Caudate nucleus (tissue), 63 donors: ENCODE measurements at places on chromosomes 5 and 9.
A peak's percentile ranks its signal among the peaks of the same experiment; 100 is the strongest.

GRCh38 chr5:58404734-58405133, 55.2 kb downstream of the PLK2 start:
- DNase-seq = no peak

DNA sequence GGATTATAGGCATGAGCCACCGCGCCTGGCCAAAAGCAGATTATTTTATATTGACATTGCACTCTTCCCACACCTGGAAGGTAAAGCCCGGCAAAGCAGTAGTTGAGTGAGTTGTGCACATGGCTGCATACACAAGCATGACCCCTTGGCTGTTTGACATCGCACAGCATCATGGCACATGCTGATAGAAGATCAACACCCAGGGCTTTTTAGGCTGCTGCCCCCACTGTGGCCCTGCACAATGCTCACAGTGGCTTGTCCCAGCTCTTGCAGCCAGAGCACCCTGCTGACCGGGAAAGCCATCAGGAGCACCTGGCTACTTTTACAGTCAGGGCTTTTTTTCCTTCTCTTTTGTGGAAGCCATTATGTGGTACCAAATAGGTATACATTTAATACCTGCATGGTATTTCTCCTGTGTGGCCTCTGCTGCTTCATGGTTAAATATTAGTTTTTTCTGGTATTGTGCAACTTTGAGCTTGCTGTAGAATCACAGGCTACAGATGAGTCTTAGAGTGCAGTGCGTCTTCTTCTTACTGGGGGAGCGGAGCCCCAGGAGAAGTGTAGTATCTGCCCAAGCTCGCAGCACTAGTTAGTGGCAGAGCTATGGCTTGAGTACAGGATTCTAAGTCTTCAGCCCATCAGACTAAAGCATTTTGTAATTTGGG, 264.5 kb downstream of the AOPEP start:
- no peak for DNase-seq

DNA sequence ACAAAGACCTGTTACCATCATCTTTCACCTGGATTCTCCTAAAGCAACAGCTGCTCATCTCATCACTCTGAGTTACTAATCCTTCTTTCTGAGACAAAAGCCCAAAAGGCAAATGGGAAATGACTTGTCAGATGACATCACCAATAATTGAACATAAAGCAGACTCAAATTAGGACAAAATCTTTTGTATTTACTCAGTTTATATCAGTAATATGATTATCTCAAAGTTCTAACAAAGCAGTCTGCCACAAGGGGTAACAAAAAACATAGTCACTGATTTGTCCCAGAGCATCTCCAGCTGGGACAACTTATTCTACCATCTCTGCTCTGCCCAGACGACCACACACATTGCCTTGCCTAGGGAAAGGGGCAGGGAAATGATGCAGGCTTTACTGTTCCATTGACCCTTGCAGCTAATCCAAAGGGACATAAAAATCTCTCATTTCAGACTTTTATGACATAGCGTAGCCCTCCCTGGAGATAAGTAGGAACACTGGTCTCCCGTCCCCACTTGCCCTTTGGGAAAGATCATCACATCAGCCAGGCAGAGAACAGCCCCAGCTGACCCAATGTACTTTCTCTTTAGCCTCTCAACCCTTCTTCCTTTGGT, 249.5 kb upstream of the PTGER4 start:
- no peak for DNase-seq

- no peak for DNase-seq
Observed at GRCh38 chr9:81629440-81629839, 59.9 kb downstream of the TLE1 start.

DNA sequence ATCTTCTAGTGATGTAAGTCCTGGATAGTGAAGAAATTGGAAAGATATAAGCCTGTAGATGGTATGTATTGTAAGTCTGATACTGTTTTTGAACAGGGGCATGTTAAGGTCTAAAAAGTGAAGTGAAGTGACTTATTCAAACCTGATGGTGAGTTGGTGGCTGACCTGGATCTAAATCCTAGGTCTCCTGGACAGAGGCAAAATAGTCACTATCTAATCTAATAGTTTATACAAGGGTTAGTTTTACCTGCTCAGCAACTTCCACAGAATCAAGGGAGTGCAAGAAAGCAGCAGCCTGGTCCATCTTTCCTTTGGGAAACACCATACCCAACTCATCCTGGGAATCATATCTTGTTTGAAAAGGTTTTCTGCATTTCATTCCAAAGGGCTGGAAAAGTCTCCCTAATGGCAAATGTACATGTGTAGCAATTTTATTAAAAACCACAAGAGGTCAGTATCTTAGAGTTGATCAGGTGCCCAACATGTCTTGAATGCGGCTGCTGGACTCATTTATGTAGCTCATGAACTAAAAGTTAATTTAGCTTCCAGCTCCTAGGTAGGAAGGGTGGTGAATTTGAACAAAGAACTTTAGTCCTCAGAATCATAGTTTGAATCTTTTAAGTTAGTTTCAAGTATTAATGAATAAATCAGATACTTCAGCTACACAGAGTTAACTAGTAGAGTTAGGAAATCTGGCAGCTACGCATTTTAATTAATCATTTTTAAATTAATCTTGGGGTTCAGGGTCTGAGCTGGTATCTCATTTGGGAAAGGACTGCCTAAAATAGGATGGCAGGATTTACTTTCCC, 26.0 kb downstream of the SKP2 start:
- no peak for DNase-seq

GRCh38 chr9:85729882-85730281, 11.9 kb downstream of the AGTPBP1 start:
- DNase-seq = no peak

- no peak for DNase-seq
Observed at GRCh38 chr5:97449172-97449571, 266.1 kb upstream of the RIOK2 start.

DNA sequence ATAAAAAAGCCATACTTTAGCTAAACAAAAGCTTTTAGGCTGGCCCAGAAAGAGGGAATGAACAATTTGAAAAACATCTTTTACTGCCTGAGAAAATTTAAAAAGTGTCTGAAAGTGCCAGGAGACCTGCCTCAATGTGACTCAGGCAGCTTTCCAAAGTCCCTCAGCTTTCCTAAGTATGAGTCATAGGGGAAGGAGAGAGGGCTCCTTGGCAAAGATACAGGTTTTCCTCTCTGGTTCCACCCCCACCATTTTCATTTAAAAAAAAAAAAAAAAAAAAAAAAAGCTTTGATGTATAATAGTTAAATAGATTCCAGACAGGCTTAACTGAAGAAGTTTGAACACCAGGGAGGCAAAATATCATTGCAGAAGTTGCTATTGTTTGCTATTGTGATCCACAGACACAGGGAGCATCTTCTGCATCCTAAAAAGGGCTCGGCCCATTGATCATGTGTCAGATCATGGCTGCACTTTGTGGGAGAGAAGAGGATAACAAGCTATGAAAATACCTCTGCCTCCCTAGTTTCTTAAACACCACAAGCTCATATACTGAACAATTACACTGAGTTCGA, 71.5 kb downstream of the MRPS27 start:
- peak; percentile 18 for DNase-seq

DNA sequence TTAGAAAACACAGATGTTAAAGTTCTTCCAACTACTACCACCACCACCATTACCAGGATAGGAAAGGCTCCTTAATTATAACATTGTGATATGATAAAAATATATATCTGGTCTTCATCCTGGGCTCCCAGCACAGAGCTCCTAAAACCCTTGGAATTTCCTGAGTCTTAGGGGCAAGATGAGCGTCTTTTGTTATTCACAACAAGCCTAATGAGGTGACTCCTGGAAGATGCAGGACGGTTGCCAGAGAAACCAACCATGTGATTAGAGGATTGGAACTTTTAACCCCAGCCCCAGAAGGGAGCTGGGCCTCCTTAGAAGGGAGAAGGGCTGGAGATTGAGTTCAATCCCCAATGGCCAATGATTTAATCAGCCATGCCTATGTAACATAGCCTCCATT, 148.0 kb upstream of the ADRA1B start:
- DNase-seq = no peak

DNA sequence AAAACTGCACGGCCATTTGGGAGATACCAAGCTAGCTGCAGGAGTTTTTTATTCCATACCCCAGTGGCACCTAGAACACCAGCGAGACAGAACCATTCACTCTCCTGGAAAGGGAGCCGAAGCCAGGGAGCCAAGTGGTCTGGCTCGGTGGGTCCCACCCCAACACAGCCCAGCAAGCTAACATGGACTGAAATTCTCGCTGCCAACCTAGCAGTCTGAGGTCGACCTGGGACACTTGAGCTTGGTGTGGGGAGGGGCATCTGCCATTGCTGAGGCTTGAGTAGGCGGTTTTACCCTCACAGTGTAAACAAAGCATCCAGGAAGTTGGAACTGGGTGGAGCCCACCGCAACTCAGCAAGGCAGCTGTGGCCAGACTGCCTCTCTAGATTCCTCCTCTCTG, 108.9 kb upstream of the CHD1 start:
- no peak for DNase-seq

DNA sequence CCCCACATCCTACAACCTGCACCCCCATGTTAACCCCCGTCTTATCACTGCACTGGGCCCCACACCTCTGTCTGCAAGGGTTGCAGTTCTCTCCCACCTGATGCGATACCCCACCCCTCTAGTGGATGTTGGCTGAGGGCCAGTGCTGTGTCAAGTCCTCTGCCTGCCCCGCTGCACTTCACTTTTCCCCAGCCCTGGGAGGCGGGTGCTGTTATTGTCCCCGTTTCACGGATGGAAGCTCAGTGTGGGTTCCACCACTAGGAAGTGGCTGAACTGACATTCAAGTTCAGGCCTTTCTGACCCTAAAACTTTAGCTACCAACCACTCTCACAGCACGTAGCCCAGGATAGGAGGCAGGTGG, 3.5 kb downstream of the SNCB start:
- no peak for DNase-seq

DNA sequence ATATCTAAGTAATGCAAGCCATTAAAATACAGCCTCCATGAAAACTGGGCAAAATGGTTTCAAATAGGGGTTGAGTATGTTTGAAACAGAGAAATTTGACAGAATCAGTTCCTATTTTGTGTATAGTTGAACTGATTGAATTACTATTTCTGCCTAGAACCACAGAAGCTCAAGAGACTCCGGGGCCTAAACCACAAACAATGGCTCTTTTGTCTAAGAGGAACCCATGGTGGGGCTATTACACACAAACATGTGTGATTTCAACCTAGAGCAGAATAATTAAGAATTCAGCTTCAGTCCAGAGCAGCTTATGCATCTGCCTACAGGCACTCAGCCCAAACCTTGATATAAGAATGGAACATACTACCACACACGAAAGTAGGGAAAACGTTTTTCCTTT, 171.2 kb upstream of the MPDZ start:
- DNase-seq = no peak

DNA sequence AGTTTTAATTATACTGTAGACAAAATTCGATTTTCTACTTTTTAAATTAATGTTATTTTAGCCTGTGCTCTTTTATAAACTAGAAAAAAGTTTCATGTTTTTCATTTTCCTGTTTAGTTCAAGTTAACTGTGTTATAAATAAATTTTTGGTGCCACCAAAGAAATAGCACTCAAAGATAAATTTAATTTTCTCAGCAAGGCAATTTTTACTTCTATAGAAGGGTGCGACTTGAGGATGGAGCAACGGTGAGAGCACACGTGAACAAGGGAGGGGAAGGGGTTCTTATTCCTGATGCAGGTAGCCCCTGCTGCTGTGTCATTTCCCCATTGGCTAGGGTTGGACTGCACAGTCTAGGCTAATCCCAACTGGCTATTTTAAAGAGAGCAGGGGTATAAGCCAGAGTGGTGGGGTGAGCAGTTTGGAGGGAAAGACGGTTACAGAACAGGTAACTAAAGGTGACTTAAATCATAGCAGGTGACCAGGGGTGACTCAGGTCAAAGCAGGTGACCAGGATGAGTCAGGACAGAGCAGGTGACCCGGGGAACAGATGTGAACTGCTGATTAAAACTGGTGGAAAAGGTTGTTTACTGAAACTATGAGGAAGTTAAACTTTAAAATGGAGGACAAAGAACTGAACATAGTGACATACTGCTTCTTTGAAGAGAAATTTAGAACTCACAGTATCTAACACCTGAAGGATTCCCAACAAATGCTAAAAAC, 104.6 kb upstream of the GPBP1 start:
- DNase-seq = no peak

DNA sequence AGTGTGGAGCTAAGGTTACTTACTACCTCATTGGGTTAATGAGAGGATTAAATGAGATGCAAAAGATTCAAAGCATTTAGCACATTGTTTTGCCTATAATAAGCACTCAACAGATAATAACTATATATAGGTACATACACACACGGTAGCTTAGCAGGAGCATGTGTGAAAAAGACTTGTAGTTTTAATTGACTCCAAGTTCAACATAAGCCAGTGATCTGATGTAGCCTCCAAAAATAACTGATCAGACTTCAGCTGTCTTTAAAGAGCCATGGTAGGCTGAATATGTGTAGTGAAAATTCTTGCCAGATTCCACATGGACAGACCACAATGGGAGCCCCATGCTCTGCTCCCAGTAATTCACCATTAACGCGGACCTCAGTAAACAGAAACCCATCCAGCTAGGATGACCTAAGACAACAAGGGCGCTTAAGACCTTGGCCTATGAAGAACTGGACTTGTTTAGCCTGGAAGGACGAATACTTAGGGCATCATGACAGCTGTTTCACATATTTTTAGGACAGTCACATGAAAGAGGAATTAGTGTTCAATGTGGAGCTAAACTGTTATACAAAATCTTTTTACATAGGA, 115.1 kb upstream of the ZNF366 start:
- DNase-seq = no peak

DNA sequence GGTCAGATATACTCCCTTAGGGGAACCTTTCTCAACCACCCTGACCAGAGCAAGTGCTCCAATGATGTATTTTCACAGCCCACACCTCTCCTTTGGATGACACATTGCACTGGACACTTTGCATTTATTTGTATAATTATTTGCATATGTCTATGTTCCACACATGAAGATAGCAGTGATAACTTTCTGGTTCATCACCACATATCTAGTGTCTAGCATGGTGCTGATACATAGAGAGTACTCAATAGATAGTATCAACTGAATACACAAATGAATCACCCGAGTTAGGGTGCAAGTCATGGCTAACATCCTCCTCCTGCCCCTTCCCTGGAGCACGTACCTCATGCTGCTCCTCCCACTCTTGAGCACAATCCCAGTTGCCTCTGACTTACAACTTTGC, 617.6 kb downstream of the EBF1 start:
- DNase-seq = no peak

DNA sequence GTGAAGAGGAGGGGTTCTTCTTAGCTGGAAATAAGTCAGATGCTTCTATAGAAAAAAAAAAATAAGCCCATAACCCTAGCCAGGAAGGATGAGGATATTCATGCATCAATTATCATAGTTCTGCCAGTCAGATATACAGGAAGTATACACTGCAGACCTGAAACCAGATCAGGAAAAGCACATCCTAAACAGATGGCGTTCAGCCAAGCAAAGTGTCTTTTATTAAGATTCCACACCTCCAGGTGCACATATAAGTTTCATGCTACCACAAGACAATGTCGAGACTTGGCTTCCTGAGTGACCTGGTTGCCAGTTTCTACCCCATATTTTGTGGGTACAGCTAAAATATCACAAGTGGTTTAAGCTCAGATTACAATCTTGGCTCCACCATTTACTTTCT, 108.3 kb downstream of the CETN3 start:
- no peak for DNase-seq

GRCh38 chr5:1799110-1799601, 481 bp downstream of the MRPL36 start:
- DNase-seq = no peak
